ENCODE measurements at places on chromosomes 1 and 21.

GRCh38 chr1:27018316-27018715 lies 5.7 kb upstream of the TENT5B start:
- DNase-seq, result no peak

DNA sequence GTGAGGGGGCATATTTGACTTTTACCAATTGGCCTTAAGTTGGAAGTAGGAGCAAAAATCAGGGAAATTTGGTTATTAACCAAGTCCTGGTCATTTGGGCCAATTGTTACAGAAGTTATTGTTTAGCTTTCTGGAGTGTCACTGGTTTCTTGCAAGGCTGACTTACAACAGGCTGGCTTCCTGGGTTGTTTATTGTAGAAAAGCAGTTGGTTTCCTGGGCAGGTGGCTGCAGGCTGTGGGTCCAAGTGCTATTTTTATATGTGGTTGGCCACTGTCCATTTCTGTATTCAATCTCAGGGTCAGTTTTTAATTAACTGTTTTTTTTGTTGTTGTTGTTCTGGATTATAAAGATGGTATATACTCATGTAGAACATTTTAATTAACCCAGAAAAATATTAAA lies 174.1 kb downstream of the KCNJ6 start:
- DNase-seq, result no peak

DNA sequence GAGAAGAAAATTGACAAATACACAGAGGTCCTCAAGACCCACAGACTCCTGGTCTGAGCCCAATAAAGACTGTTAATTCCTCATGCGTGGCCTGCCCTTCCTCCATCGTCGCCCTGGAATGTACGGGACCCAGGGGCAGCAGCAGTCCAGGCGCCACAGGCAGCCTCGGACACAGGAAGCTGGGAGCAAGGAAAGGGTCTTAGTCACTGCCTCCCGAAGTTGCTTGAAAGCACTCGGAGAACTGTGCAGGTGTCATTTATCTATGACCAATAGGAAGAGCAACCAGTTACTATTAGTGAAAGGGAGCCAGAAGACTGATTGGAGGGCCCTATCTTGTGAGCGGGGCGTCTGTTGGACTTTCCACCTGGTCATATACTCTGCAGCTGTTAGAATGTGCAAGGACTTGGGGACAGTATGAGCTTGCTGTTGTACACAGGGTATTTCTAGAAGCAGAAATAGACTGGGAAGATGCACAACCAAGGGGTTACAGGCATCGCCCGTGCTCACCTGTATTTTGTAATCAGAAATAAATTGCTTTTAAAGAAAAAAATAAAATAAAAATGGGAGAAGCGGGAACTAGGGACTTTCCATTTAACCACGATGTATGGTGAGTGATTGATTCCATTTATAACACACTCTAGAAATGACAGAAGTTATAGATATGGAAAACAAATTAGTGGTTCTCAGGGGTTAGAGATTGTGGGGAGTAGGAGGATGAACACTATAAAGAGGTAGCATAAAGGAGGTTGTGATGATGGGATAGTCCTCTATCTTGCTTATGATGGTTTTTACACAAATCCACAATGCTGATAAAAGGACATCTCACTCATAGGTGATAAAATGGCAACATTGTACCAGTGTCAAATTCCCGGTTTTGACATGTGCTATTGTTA lies 244.7 kb downstream of the MRPL39 start:
- DNase-seq, result no peak

- no peak for DNase-seq
Observed at GRCh38 chr21:43191521-43191920, 22.7 kb downstream of the CRYAA start.

GRCh38 chr1:171279678-171280077 lies 31.4 kb downstream of the FMO1 start:
- no peak for DNase-seq

GRCh38 chr1:51734896-51735745 lies 118.2 kb downstream of the OSBPL9 start:
- no peak for DNase-seq

- no peak for DNase-seq
Observed at GRCh38 chr1:228337031-228337564, 69.5 kb downstream of the TRIM11 start.

DNA sequence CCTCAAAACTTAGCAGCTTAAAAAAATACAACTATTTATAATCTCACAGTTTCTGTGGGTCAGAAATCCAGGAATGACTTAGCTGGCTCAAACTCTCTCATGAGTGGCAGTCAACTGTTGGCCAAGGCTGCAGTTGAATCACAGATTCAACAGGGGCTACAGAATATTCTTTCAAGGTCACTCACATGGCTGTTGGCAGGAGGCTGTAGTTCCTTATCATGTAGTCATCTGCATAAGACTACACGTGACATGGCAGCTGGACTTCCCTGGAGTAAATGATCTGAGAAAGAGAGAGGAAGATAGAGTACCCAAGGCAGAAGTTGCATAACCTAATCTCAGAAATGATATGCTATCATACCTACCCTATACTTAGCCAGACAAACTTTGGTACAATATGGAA lies 75.2 kb upstream of the TSPAN2 start:
- DNase-seq, result no peak

GRCh38 chr1:99869304-99869703 lies 19.1 kb downstream of the AGL start:
- no peak for DNase-seq

DNA sequence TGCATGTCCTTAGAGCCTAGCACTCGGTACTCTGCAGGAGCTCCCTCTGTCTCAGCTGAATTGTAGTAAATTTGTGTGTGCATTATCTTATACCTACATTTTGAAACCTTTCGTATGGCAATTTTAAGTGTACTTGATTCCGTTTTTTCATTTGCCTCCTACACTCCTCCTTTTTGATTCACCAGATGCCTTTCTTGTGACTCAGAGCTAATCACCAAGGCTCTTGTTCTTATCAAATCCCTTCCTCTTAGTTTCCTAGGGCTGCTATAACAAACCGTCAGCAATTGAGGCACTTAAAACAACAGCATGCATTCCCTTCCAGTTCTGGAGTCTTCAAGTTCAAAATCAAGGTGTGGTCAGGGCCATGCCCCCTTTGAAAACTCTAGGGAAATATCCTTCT lies 261.0 kb downstream of the ASTN1 start:
- no peak for DNase-seq

DNA sequence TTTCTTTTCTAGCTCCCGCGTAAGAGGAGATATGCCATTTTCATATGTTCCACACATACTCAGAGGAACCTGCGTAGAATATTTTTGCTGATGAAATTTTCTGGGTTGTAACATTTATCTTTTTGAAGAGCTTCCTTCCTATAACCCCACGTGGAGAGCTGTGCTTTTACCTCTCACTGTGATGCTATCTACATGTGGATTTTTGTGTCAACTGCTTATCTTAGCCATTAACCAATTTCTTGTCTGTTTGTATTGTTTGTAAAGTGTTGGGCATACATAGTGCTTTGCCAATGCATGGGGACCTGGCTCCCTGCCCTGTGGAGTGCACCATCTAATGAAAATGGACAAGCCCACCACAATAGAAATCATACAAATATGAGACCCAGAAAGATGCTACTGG lies 266.1 kb downstream of the TNR start:
- no peak for DNase-seq

- no peak for DNase-seq
Observed at GRCh38 chr1:201731592-201731991, 97.4 kb upstream of the IPO9 start.

DNA sequence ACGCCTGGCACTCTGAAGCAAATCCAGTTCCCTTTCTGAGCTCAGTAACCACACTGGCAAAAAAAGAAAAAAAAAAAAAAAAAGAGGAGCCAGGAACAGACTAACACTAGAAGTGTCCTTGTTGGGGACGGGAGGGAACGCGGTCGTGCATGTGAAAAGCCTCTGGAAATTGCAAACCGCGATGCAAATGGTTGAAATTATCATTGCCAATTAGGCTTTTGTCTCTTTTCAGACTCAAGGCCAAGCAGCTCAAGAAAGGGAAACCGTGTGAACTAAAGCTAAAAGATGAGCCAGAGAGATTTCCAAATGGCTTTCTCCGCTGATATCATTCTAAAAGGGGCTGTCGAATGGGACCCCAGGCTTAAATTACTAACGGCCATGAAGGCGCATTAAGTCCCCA lies 13.5 kb downstream of the TRABD2B start:
- DNase-seq, result no peak

- no peak for DNase-seq
Observed at GRCh38 chr1:232174306-232174705, 455.6 kb downstream of the SIPA1L2 start.

- DNase-seq, result no peak
Observed at GRCh38 chr1:241654019-241654418, 1.9 kb downstream of the WDR64 start.

All from GM06990 (cell line).